Activated CD4-positive, CD25-positive, alpha-beta regulatory T cell (primary cell): ENCODE measurements at places on chromosomes 13 and 19.
A peak's percentile ranks its signal among the peaks of the same experiment; 100 is the strongest.

DNA sequence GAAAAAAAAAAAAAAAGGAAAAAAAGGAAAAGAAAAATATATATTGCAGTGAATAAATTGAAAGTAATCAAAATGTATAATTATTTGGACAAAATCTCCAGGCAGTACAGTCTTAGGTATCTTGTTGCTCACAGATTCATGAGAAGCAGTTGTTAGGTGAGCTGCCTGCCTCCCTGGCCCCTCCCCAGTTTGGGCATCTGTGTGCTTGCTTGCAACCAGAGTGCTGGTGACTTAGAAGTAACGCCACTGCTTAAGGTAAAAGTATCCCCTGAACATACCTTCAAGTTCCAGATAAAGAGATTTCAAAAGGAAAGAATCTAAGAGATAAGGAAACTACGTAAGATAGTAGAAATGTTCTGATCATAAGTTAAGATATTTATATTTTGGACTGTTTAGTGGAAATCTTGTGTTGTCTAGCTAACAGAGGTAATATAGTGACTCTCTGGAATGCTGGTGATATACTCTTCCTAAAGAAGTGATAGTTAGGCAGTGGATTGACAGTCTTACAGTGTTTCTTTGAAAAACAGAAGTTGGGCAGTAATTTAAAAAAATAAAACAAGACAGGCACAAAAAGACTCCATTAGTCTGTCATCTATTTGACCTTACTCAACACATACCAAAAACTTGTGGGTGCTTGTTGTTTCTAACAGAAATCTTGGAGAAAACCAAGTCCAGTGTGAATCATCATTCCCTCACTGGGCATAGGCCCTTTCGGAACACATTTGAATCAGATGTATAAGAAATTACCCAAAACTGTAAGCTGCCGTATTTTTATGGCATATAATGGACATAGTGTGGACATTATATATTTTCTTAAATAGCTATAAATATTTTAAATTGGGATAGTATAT, 38.3 kb upstream of the KCTD4 start:
- DNase-seq: no peak

DNA sequence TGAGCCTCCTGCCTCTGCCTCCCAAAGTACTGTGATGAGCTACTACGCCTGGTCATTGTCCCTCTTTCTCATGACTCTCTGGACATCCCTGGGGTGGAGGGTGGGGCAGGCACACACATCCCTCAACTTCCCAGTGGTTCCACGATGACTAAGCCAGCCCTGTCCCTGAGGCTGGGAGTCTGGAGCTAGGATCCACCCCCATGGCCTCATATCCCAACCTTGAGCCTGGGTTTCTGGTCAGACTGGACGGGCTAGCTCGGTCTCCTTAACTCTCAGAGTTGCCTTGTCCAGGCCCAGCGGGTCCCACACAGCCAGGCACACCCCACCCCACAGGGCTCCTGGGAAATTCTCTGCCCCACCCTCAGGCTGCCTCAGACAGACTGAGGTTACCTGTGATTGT, 19.6 kb downstream of the IER2 start:
- no peak for DNase-seq

DNA sequence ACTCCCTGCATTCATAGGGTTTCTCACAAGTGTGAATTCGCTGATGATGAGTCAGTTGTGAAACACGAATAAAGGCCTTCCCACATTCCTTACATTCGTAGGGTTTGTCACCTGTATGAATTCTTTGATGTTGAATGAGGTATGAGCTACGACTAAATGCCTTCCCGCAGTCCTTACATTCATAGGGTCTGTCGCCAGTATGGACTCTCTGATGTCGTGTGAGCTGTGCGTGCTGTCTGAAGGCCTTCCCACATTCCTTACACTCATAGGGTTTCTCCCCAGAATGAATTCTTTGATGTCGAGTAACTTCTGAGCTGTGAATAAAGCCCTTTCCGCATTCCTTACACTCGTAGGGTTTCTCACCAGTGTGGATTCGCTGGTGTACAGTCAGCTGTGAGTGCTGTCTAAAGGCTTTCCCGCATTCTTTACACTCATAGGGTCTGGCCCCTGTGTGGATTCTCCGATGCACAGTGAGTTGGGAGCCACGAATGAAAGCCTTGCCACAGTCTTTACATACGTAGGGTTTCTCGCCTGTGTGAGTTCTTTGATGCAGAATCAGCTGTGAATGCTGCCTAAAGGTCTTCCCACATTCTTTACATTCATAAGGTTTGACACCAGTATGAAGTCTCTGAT, 30.5 kb upstream of the COX7A1 start:
- DNase-seq: no peak

GRCh38 chr19:30059741-30060457, 117.9 kb downstream of the URI1 start:
- no peak for DNase-seq

DNA sequence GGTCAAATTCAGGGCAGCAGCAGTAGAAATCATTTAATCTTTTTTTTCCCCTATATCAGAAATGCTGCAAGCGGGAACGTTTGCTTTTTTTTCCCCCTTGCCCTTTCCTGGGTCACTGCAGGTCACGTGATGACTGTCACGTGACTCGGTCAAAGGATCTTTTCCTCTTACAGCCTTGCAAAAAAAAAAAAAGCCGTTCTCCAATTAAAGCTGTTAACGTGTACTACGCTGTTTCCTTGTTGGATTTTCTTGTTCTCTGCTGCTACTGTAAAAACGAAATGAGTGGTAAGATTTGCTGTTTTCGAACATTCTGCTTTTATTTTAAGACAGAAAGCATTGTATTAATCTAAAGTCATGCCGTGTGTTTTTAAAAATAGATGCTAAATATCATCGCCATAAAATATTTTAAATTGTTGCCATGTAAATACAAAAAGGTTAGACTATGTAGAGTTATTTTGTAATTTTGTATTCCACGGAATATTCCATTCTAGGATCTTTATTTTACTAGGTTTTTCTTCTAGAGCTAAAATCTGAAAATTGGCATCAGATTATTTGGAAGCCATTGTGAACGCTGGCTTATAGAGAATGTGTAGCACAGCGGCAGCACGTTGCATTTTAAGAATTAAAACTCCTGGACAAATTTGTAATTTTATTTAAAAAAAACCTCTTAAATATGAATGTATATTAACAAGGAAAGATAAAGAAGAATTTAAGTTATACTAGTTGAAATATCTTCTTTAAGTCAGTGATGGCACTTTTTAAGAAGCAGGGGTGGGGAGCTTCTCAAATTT, 109.8 kb upstream of the MLNR start:
- peak; percentile 16 for DNase-seq

DNA sequence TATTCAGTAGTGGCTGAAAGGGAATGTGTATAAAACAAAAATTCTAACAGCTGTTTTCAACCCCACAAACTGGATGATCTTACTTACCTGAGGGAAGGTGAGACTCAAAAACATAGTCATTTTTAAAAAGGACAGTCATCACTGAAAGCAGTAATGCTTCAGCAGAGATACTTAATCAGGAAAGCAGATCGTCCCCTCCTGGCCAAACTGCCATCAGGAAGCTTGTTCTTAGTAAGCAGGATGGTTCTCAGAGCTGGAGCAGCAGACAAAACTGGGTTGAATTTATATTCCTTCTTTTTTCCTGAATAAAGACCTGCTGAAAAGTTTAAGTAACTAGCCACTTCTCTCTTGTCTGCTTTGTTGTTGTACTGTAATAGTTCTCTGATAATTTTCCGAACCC, 1156.5 kb downstream of the OLFM4 start:
- no peak for DNase-seq

DNA sequence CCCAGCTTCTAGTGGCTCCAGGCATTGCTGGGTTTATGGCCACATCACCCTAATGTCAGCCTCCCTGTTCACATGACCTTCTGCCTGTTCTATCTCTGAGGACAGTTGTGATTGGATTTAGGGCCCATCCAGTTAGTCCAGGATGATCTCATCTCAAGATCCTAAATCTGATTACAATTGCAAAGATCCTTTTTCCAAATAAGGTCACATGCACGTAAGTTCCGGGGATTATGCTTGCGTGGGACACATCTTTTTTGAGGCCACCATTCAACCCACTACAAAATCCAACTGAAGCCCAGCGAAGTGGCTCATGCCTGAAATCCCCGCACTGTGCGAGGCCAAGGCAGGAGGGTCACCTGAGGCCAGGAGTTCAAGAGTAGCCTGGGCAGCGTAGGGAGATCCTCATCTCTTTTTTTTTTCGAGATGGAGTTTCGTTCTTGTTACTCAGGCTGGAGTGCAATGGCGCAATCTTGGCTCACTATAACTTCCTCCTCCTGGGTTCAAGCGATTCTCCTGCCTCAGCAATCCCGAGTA, 12.3 kb downstream of the PLD3 start:
- no peak for DNase-seq

DNA sequence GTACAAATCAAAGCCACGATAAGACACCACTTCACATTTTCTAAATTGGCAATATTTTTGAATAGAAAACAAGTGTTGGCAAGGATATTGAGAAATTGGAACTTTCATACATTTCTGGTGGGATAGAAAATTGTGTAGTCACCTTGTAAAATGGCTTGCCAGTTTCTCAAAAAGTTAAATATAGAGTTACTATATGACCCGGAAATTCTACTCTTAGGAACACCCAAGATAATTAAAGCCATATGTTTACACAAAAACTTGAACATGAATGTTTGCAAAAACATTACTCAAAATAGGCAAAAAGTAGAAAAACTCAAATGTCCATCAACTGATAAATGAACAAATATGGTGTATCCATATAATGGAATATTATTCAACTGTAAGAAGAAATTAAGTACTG, 552.5 kb downstream of the TBC1D4 start:
- no peak for DNase-seq

GRCh38 chr13:84940798-84941197, 858.4 kb downstream of the SLITRK6 start:
- DNase-seq: no peak

DNA sequence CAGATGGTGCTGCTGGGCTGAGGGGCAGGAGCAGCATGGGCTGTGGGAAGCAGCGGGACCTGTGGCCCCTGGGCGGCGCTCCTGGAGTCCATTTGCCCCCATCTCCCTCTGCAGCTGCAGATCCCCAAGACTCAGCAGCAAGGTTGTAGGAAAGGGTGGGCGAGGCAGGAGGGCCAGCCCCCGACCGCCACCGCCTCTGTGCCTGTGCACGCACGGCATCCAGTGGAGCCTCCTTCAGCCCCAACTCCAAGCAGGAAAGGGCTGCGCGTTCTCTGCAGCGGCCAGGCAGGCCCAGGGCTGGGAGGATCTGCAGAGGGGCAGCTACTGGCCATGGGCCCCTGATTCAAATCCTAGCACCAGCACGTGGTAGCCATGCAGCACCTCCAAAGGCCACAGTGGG, 20.8 kb downstream of the DPF1 start:
- DNase-seq: no peak

GRCh38 chr19:8626842-8627241, 3.6 kb upstream of the NFILZ start:
- no peak for DNase-seq

- DNase-seq: no peak
Measured at GRCh38 chr19:50710094-50710493, 9.5 kb downstream of the SHANK1 start.

- peak; percentile 30 for DNase-seq
Measured at GRCh38 chr19:47228168-47228936, 2.6 kb downstream of the BBC3 start.

DNA sequence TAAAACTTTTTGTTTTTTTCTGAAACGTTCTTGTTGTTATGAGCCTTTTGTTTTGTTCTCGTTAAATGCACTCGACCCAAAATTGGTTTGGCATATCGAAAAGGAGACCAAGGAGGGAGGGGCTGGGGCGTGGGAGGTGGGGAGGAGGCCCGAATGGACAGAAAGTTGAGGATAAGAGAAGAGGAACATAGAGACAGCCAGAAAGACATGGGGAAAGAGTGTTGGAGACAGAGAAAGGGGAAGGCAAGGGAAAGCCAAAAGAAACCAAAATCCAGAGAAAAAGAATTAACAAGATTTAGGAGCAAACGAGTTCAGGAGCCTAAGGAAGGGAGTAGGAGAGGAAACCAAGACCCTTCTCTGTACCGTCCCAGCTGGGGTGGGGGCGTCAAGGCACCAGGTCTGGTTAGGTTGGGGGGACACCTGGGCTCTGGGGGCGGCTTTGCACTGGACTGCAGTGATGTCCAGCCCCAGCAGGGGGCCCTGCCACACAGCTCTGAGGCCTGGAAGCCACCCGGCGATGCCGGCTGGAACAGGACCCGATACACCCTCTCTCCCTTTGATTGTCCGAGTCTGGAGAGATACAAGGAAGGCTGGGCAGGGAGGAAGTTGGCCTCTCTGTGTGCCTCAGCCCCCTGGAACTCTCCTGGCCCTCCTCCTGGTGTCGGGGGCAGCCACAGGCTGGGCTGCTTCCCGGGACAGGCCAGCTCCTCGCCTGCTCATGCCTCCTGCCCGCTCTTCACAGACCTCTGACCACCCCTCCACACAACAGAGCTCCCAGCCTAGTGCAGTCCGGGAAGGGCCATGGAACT, 11.6 kb upstream of the ASF1B start:
- DNase-seq: peak; percentile 31

- no peak for DNase-seq
Measured at GRCh38 chr19:4376028-4376670, 24.2 kb downstream of the SH3GL1 start.

DNA sequence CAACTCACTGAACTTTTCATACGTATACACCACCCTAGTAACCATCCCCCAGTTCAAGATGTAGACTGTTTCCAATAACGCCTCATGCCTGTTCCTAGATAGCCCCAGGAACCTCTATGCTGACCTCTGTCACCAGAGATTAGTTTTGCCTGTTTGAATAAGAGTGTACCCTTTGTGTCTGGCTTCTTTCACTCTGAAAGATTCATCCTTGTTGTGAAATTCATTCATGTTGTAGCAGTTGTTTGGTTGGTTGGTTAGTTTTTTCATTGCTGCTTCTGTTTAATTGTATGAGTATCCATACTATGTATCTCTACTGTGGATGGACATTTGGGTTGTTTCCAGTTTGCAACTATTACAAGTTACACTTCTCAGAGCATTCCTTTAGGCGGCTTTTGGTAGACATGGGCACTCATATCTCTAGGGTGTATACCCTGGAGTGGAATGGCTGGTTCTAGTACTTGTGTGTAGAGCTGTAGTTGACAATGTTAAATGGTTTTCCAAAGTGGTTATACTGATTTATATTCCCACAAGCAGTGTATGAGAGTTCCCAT, 1.6 kb downstream of the RNASEH2B start:
- no peak for DNase-seq

- no peak for DNase-seq
Measured at GRCh38 chr13:39263033-39263432, 224.8 kb downstream of the NHLRC3 start.
